Activated T-cell treated with anti-CD3 and anti-CD28 coated beads for 48 hours (primary cell): ENCODE measurements at places on chromosomes 1 and 21.

DNA sequence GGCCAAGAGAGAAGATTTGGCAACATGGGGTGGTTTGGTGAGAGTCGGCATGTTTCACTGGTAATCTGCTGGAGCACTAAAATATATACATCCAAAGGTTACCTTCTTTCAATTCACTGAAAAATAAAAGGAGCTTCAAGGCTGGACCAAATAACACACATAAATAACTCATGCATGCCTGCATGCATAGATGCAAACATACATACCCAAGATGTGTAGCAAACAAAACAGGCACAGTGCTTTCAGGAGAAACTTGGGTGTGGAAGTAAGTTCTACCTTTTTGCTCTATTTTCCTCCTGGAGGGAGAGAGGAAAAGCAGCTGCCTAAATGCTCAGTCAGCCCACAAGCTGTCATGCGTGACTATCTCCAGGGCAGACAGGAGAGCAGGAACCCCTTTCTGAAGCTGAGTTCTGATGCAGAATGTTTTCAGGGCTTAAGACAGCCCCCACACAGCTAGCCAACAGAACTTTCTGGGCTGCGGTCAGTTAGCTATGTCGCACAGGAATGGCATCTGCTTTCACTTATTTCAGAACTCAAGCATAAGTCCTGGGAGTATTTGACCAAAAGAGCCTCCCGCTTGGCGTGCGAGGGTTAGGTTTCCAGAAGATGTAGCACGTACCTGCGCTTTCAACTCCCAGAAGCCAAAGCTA, 166.2 kb downstream of the TOMM20 start:
- DNase-seq, result no peak

- DNase-seq, result no peak
These were observed 286.7 kb downstream of the LMX1A start for GRCh38 chr1:165069829-165070228.

DNA sequence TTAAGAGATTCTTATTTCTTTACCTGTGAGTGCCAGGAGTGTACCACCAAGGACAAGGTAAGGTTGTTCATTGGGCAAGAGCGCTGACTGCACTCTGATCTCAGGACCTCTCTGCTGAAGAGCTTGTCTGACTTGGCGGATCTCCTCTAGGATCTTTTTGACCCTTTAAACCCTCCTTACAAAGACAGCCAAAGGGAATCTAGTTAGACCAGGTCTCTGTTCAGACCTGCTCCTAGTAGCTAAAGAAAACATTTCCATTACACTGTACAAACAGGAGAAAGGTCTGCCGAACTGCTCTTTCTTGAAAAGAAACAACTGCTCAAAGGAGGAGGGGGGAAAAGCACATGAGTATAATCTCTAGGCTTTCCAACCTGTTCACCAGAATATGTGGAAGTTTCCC, 49.3 kb downstream of the SMYD2 start:
- DNase-seq, result no peak

DNA sequence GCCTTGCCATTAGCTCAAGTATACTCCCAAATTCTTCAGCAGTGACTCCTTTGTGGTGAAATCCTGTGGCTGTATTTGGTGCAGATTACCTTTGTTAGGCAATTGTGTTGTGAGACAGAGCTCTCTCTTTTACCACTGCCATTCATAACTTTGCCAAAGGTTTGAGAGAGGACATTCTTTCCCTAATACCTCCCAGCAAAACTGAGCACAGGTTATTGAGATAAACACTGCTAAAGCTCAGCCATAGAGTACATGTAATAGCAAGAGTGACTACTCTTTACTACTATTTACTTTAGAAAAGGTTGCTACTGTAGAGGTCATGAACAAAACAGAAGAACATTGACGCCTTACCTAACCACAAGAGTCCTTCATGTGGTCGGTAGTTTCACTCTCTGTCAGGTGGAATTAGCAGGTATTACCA, 514.0 kb upstream of the ADAMTS5 start:
- no peak for DNase-seq

GRCh38 chr1:160951443-160952128, 3.0 kb downstream of the ITLN2 start:
- peak; percentile 53 for DNase-seq

DNA sequence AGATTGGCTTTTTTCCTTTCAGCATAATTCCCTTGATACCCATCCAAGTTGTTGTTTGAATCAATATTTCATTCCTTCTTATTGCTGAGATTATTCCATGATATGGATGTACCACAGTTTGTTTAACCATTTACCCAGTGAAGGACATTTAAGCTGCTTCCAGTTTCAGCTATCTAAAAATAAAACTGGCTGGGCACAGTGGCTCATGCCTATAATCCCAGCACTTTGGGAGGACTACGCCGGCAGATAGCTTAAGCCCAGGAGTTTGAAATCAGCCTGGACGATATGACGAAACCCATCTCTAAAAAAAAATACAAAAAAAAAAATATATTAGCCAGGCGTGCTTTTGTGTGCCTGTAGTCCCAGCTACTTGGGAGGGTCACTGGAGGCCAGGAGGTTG, 32.6 kb downstream of the SEMA6C start:
- no peak for DNase-seq

GRCh38 chr1:244758708-244759107, 76.8 kb upstream of the COX20 start:
- no peak for DNase-seq

DNA sequence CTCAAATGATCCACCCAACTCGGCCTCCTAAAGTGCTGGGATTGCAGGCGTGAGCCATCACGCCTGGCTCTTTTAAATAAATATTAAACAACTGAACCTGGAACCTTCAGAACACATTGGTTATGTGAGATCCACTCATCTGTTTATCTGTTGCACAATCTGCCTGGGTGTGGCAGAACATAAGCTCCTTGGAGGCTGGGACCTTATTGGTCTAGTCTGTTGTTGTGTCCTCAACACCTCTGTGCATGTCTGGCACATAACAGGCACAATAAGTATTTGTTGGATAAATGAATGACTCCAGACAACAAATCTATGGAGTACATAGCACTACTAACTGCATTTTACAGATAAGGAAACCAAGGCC, 4.1 kb upstream of the NBL1 start:
- DNase-seq, result no peak

- DNase-seq, result no peak
These were observed 142.9 kb upstream of the DUSP10 start for GRCh38 chr1:221884821-221885220.

DNA sequence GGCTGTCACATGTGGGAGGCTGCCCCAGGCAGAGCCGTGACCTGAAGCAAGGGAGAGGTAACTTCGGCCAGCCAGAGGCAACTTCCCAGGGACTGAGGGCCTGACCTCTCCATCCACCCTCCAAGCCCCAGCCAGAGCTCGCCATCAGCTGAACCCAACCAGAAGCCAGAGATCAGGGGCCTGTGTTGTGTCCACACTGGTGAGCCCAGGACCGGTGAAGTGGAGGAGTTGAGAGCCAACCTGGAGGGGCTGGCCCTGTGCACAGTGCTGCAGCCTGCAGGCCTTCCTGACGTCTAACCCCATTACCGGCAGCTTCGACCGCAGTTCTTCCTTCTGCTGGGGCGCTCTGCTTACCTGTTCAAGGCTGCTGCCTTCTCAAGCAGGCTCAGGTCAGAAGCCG, 19.6 kb upstream of the PDE9A start:
- DNase-seq, result no peak

DNA sequence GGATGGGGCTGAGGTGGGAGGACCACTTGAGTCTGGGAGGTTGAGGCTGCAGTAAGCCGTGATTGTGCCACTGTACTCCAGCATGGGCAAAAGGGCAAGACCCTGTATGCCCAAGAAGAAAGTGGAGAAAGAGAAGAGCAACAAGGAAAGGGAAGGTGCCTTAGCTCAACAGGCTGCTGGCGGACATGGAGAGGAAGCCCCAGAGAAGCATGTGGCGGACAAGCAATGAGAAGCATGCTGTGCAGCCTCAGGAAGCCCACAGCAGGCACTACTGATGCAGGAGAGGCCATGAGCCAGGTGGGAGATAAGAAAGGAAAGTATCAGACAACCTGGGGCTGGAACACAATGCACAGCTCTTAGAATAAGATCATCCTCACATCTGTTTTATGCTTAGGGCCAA, 32.6 kb upstream of the GNG4 start:
- DNase-seq, result no peak

DNA sequence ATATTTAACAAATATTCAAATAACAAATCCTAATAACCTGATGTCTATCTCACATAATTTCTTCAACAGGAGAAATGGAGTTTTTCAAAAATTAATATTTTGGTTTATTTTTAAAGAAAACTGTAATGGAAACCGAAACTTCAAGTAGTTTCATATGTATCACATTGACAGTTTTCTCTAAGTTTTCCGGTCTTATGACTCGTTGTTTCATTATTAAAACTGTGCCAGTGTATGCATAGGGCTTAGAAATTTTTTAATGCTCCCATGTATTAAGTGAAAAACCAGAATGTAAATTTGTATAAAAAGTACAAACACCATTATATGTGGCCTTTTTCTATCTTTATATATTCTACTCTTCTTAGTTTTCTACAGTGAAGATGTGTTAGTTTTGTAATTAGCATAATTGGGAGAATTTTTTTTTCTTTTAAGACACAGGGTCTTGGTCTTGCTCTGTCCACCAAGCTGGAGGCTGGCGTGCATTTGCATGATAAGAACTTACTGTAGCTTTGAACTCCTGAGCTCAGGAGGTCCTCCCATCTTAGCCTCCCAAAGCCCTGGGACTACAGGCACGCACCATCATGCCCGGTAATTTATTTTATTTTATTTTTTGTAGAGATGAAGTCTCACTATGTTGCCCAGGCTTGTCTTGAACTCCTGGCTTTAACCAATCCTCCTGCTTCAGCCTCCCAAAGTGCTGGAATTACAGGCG, 43.9 kb upstream of the SAMSN1 start:
- no peak for DNase-seq

DNA sequence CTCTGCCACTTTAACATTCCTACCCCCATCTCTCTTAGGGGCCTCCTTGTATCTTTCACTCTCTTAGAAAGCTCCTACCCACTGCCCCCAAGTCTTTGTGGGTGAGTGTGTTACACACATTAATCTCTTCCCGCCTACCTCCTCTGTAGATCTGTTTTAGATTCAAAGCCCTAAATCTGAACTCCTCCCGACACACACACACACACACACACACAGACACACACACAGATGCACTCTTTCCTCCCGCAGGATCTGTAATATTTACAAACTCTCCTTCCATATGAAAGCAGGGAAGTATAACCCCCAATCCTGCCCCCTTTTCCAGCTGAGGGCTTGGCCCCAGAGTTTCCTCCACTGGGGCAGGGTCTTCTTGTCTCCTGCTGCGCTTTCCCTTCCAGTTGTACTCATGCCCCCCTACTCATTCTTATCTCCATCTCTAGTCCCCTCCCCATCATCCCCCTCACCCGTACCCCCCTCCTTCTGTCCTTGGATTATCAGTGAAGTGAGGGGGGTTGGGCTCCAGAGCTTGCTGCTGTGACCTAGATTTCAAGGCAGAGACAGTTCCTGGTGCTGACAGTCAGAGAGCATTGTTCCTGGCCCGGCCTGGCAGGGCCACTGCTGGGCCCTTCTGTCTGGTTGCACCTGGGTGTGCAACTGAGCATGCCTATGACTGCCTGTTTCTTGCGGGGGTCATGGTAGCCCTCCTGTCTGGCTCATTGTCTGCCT, 4.3 kb downstream of the PEA15 start:
- no peak for DNase-seq

- peak; percentile 5 for DNase-seq
These were observed 228.9 kb downstream of the TNR start for GRCh38 chr1:175514387-175514953.

- DNase-seq, result no peak
These were observed 463.5 kb downstream of the SMYD3 start for GRCh38 chr1:246043556-246043955.

DNA sequence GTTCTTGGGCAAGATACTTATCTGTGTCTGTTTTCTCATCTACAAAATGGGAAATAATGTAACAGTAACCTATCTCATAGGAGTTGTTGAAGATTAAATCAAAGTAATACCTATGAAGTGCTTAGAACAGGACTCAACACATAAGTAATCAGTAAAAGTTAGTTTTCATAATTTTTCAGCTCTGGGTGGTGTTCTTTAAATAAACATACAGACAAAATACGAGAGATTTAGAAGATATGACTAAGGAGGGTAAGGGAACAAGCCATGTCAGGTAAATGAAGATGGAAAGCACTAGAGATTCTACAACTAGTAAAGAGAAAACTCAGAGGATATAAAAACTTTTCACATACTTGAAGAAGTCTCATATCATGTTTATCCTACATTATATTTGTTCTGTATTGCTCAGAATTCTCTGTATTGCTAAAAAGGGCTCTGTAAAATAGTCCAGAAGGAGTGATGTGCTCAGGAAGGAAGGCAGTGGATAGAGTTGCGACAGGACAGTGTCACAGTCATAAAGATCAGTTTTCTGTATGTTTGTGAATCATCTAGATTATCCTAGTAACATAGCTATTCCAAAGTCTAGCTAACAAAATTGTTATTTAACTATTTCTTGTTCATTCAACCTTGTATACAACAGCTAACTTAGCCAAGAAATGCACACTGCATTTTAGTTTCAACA, 16.0 kb downstream of the LIN9 start:
- no peak for DNase-seq

DNA sequence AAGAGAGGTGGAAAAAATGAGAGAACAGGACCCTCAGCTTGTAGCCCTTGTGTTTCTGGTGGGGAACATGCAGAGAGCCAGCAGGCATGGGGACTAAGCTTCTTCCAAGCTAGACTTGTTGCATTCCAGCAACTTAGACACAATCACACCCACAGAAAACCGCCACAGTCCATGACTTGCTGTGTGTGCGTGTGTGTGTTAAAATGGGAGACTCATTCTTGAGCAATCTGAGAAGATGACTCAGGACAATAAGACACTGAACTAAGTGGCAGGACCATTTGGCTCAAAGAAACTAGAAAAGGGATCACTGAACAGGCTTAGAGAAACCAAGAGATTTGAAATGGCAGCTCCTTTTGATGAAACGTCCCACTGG, 78.0 kb downstream of the HLX start:
- no peak for DNase-seq

DNA sequence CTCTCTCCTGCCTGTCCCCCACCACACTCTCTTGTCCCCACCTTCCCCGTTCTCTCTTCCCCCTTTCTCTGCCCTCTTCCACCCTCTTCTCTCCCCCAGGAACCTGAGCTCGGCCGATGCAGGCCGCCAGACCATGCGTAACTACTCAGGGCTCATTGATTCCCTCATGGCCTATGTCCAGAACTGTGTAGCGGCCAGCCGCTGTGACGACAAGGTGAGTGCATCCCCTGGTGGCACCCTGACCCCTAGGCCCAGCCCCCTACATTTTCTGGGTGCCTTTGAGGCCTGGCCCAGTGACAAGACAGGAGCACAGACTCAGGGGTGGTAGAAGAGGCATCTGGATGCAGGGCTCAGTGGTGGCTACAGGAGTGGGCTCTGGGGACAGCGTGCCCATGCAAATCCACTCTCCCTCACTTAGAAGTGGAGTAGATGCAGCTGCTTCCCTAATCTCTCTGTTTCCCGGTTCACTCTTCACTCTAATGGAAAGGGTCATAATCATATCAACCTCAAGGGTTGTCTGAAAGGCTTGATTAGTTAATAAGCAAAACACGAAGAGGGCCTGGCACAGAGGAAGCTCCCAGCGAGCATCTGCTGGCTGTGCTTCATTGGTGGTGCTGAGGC, 37.0 kb downstream of the PKP1 start:
- DNase-seq, result no peak
